Activated gamma-delta T cell treated with anti-CD3 and anti-CD28 coated beads, Interleukin-2, amount 50 U/mL, for 16 hours (primary cell): ENCODE measurements at places on chromosomes 7 and 10.

GRCh38 chr7:157032128-157032527 lies 21.7 kb upstream of the MNX1 start:
- no peak for DNase-seq

DNA sequence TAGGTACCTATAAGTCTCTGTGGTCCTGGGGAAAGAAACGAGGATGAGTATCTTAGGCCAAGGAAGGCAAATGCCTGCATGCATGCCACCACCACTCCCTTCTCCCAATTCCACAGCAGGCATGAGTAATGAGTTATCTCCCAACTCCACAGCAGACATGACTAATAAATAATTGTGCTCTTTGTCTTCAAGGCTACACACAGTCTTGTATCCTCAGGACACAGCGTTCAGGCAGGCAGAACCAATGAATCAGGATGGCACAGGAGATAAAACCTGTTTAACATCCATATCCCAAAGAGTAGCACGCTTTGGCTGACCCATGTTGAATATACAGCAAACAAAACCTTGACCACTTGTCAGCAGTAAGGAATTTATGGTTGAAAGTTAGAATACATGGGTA lies 229.7 kb upstream of the NFE2L3 start:
- no peak for DNase-seq

- DNase-seq, result peak; percentile 28
These were observed 372 bp upstream of the TMEM130 start for GRCh38 chr7:98870121-98870651.

DNA sequence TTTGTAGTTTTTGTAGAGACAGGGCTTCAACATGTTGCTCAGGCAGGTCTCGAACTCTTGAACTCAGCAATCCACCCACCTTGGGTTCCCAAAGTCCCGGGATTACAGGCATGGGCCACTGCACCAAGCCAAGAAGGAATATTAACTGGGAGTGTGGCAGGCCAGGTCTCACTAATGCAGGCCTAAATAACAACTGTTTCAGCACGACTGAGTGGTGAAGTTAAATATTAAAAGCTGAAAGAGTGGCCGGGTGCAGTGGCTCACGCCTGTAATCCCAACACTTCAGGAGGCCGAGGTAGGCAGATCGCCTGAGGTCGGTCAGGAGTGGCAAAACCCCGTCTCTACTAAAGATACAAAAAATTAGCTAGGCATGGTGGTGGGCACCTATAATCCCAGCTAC lies 21.1 kb downstream of the CHUK start:
- no peak for DNase-seq

GRCh38 chr7:21448974-21449373 lies 21.1 kb downstream of the SP4 start:
- no peak for DNase-seq

GRCh38 chr10:92737484-92737883 lies 47.7 kb downstream of the HHEX start:
- DNase-seq, result no peak

GRCh38 chr10:97002670-97003069 lies 170.6 kb downstream of the LCOR start:
- DNase-seq, result no peak

GRCh38 chr10:122931088-122931906 lies 20.9 kb downstream of the FAM24A start:
- DNase-seq, result no peak

- no peak for DNase-seq
These were observed 527.6 kb downstream of the SORCS1 start for GRCh38 chr10:106636766-106637491.

DNA sequence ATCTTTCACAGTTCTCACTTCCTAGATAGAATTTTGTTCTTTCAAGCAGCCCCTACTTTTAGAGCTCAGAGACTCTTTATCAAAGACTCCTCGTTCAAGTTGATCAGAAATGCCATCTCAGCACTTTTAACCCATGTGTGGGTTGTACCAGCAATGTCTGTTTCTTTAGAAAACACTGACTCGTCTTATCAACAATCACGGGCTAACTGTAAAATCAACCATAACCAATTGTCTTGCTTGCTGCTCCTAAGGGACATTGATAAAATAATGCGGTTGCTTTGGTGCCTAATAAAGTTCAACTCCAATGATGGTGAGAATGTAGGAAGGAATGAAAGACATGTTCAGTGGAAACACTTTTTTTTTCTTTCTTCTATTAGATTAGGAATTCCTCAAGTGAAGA lies 12.9 kb upstream of the CDK6 start:
- DNase-seq, result no peak

DNA sequence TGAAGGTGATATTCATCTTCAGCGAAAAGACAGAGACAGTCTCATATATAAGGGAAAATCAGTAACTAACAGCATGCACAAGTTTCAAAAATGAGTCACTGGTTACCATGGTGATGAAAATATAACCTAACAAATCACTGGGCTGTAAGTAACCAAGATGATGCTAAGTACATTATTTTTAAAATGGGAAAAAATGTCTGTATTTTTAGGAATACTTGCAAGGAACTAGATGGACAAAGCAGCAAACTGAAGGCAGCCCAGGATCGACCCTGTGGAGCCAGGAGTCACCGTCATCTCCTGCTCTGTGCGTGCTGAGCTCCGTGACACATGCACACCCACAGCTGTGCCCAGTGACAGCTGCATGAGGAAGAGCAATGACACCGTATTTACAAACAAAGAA lies 137.3 kb downstream of the ELMO1 start:
- no peak for DNase-seq

DNA sequence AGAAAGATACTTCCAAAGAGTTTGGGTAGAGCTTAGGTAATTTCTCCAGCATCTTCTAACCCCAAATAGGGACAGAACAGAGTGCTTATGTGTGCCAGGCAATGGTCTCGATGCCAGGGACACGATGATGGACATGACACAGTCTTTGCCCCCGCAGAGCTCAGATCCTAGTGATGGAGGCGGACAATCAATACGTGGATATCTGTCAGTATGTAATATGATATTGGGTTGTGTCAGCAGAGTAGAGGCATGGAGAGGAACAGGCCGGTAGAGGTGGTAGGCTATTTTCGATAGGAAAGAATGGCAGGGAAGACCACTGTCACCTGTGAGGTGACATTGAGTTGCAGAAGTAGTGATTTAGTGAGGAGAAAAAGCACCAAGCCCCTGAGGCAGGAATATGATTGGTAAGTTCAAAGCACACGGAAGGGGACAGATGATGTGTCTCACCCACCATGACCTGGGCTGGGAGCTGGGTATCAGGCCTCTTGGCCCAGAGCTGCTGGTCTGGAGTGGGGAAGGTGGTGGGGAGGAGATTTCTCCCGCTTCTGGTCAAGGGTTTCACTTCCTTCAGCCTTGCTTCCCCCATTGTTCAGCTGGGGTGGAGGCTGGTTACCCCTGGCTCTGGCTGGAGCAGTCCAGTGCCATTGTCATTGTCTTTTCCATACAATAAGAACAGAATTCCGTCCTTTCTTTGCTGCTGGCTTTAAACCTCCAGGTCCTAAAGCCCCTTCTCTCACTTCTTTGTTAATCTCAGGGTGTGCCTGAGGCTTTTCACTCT lies 36.0 kb upstream of the SRGN start:
- DNase-seq, result no peak

- DNase-seq, result no peak
These were observed 217.3 kb downstream of the ZEB1 start for GRCh38 chr10:31536302-31536701.

- DNase-seq, result no peak
These were observed 64.6 kb downstream of the TSPAN12 start for GRCh38 chr7:120793213-120793936.

- no peak for DNase-seq
These were observed 9.2 kb downstream of the LHPP start for GRCh38 chr10:124470544-124471434.

- no peak for DNase-seq
These were observed 205.9 kb upstream of the SVIL start for GRCh38 chr10:29840516-29841276.

- no peak for DNase-seq
These were observed 80.7 kb downstream of the CUX1 start for GRCh38 chr7:101898106-101898505.

DNA sequence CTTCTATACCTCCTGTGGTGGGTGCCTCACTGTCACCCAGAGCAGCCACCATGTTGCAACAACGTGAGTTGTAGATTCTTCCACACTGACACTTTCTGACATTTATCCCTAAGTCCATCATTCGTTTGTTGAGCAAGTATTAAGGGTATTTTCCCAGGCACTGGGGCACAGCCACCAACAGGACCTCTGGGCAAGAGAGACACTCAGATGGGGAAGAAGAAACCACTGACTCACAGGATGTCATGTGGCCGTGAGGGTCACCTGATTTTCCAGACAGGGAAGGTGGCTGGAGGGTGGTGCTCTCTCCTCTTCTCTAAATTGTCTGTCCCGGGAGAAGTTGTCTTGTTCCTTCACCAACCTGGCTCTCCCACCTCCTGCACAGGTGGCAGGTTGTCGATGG lies 51.7 kb upstream of the PPIF start:
- no peak for DNase-seq

DNA sequence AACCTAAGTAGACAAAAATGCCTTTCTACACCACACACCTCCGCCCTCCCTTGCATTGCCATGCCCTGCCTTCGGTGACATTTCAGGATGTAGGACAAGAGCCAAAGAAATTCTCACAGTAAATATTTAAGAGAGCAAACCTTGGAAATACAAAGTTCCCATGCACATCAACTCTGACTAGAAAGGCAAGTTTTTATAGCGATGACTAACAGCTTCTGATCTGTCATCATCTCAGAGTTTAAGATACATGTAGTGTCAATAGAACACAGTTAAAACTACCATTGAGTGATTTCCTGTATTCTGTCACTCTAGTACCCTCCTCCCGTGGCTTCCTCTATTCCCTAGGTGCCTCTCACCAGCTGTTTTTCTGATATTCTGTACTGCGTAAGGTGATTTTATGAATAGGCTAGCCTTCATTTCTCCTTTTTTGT lies 20.7 kb downstream of the SLC16A9 start:
- DNase-seq, result no peak

- no peak for DNase-seq
These were observed 4.1 kb upstream of the CALML5 start for GRCh38 chr10:5503477-5503835.

GRCh38 chr10:110207805-110208613 lies 604 bp downstream of the MXI1 start:
- no peak for DNase-seq

DNA sequence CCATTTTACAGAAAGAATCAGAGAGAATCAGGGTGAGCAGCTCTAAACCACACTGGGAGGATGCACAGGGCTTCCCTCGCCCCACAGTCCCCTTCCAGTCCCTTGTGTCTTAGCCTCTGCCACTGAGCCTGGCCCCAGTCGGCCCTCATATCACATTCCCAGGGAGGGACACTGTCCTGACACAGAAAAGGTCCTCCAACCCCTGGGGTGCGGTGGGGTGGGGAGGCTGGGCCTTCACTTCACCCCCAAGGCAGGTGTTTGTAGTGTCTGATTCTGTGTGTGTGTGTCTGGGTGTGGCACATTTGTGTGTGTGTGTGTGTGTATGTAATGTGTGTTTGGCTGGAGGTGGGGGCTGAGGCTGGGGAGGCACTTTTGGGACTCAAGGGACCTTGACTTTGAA lies 1.8 kb upstream of the KCP start:
- DNase-seq, result no peak

DNA sequence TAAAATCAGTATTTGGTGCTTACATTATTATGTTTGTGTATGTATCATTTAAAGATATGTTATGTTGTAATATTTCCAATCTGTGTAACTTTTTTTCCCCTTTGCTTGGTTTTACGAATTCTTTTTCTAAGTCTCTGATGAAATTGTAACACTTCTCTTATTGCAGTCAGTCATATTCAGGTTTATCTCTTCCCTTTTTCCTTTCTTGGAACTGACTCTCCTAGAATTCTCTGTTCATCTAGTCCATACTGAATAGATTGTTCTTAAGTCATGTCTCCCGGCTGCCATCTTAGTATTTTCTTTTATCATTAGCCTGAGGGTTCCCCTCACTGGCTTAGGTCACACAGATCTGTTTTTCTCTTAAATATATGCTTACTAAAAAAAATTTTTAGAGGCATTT lies 44.6 kb downstream of the PHTF2 start:
- no peak for DNase-seq

DNA sequence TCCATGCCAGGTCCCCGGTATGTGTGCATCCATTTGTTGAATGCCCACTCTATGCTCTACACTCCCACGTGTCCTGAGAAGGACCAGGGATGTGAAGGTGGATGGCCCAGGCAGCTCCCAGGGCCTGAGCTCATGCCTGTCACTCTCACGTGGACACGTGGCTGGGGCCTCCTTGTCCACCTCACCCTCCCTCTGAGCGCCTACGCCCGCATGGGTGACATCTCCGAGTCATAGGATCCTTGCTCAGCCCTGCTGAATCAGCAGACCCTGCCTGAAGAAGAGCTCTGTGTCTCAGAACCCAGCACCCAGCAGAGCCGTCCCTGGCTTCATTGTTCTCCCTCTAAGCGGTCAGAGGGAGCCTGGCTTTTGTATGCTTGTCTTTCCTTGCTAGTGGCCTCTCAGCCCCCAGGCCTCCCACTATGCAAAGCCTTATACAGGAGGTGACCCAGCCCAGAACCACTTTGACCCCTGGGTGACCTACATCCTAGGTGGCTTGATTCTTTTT lies 107.9 kb upstream of the PPIF start:
- no peak for DNase-seq

DNA sequence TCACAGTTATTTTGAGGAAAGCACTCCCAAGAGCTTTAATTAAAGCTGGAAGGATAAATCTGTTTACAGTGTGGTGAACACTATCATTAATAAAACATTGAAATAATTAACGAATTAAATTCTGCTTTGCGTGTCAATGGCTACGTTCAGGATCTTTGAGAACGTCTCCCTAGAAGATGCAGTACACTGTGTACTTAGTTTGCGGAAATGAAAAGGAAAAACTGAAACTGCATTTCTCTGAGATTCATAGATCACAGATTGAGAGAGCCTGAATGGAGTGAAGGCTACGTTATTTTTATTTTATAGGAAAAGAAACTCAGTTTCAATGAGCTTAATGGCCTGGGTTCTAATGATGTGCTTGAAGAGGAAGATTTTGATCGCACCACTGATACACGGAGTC lies 85.3 kb downstream of the NRP1 start:
- no peak for DNase-seq

- DNase-seq, result no peak
These were observed 99.0 kb upstream of the ZMIZ1 start for GRCh38 chr10:78969719-78970118.

- no peak for DNase-seq
These were observed 12.9 kb upstream of the DENND2A start for GRCh38 chr7:140653319-140654108.

GRCh38 chr10:50607356-50607925 lies 16.3 kb downstream of the SGMS1 start:
- no peak for DNase-seq

- no peak for DNase-seq
These were observed 103.3 kb downstream of the GRB10 start for GRCh38 chr7:50679218-50680007.

- DNase-seq, result no peak
These were observed 188.4 kb downstream of the SEM1 start for GRCh38 chr7:96521068-96521894.
